ENCODE measurements at places on chromosomes 6 and 20.

DNA sequence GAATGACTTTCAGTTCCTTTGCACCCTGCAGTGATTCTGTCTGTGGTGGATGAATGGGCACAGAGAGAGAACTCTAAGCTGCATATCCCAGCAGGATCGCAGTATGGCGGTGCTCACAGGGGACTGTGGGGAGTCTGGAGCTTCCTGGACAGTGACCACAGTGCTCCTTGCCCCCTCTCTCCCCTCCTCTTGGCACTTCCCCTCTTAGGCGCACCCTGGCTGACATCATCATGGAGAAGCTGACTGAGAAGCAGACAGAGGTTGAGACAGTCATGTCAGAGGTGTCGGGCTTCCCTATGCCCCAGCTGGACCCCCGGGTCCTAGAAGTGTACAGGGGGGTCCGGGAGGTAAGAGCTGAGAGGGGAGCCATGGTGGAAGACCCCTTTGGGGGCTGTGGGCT lies 8.6 kb downstream of the BYSL start:
- DNase-seq: no peak

DNA sequence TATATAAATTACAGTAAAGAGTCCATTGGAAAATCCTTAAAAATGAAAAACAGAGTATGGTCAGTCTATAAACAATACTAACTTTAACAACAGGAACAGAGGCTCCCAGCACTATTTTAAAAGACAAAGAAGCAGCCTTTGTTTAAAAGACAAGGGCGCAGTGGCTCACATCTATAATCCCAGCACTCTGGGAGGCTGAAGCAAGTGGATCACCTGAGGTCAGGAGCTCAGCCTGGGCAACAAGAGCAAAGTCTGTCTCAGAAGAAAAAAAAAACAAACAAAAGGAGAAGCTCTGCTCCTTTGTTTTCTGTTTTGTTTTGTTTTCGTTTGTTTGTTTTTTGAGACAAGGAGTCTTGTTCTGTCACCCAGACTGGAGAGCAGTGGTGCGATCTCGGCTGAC lies 89.4 kb downstream of the DTNBP1 start:
- no peak for DNase-seq

DNA sequence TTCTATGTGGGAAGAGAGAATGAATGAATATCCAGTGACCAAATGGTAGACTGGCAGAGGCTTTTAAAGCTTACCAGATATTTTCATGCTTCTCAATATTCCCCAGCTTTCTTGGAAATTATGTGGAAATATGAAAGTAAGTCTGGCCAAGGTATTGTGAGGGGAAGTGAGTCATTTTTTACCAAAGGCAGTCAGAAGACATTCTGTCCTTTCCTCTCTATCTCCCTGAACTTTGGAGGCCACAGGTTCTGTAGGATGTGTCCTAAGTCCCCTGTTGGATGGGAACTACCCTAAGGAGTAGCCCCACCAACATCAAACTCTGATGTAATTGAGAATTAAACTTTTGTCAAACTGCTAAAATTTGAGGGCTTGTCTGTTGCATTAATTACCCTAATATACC lies 593.8 kb upstream of the NRSN1 start:
- no peak for DNase-seq

DNA sequence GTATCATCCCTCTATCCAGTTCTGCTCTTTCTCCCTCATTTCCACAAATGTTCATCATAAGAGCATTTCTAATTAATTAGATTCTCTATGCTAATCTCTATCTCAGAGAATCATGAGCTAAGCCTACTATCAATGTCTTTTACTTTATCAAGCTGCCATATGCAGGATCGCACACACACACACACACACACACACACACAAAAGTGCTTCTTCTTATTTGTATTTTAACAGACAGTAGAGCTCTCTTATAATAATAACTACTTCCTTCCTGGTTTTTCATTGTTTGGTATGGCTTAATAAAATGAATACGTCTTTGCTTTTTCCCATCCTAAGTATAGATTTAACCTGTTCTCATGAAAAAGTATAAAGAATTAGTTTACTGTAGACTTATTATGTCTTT lies 170.2 kb downstream of the HAO1 start:
- no peak for DNase-seq

GRCh38 chr6:158367816-158368215 lies 55.6 kb downstream of the TULP4 start:
- DNase-seq: no peak

DNA sequence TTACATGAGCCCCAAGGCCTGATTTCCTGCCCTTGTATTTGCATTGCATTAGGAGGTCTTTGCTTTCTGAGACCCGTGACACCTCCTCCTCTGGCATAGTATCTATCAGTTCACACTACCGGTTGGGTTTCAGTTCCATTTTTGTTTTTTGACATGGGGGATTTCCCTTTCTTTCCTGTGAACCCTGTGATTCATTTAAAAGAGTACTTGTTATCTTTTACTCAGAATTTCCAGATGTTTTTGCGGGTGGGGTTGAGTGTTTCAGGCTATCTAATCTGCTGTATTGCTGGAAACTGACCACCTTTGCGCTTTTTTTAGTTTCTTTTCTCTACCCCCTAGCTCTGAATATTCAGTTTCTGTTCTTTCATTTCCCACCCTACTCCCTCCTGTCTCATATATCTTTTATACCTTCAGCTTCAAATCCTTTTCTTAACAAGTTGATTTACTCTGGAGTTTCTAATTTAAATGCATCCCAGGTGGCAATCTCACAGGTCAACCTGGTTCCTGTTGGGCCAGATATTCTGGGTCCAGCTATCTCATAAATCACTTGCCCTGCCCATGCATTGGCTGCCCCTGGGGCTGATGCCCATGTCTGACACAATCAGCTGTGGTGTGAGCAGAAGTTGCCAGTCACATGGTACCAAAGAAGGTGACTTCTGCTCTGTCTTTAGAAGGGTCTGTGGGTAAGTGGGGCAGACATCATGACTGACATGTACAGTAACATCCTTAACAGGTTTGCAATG lies 14.3 kb upstream of the NCOA3 start:
- DNase-seq: no peak

GRCh38 chr6:8785223-8785622 lies 349.9 kb upstream of the SLC35B3 start:
- no peak for DNase-seq

DNA sequence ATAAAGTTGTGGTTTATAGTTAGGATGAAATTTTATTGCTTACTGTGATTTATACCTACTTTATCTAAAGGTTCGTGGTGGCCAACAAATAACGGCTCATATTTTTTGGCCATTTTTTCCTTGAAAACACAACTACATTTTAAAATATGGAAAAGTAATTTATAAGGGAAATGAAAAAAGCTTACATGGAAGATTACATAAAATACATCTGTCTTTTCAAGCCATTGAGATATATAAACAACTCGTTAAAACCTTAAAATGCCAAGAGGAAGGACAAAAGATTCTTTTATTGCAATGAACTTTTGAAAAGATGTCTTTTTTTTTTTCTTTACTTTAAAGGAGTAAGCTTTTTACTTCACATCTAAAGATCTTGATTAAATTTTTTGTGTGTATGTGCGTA lies 55.4 kb upstream of the EYA4 start:
- DNase-seq: no peak

DNA sequence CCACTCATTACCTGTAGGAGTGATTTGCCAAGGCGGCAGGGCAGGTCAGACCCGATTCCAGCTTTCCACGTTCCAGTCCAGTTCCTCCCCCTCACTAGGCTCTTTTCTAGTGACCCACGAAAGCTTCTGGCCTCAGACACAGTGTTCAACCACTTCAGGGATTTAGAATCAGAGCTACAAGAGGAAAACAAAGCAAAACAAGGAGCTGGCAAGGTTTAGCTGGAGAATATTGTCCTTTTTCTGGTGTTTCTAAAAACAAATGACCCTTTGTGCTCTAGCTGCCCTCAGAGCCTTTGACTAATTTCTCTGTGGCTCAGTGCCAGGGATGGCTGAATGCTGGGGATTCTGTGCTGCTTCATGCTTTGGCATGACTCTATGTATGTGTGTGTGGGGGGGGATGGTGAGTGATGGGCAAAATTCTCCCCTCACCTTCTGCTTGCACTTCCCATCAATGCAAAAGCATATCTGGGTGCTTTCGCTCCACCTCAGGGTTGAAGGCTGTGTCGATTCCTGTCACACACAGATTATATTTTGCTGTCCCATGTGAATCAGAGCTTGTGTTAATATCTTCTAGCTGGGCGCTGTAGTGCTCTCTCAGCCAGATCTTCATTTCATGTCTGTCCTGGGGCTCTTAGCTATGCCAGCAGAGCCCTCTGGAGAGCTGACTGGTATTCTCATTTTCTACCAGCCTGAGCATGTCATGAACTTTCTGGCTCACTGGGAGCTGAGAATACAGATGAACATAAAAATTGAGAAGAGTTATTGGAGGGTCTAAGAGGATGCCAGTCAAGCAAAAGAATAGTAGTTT lies 19.3 kb upstream of the NEDD9 start:
- DNase-seq: no peak

DNA sequence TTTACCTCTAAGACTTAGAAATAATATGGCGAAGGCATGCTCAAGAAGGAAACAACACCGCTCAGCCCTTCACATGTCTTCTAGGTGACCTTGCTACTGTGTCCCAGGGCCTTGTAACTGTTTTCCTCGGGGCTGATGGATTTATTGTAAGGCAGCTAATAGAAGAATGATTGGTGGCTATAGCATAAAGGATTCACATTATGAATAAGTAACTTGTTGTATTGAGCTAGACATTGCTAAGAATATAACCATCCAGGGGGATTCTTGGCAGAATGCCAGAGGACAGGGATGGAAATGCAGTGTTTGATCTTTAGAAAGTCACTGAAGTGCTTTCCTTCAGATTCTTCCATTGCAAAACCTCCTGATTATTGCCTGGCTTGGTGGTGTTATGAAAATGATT lies 54.9 kb downstream of the PLEKHG1 start:
- no peak for DNase-seq

DNA sequence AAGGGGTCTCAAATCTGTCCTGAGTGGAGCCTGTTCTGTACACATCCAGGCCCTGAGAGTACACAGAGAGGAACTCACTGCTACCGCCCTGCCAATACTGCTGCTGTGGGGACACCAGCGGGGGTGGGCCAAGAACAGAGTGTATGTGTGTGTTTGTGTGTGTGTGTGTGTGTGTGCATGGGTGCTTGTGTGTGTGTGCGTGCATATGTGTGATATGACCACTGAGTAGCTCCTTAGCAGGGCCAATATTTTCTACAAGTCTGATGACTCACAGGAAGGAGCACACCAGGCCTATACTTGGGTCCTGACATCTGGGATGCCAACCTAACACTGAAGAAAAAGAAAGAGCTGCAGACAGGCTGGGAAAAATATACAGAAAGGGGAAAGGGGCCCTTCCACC lies 1.4 kb downstream of the RAET1E start:
- no peak for DNase-seq

DNA sequence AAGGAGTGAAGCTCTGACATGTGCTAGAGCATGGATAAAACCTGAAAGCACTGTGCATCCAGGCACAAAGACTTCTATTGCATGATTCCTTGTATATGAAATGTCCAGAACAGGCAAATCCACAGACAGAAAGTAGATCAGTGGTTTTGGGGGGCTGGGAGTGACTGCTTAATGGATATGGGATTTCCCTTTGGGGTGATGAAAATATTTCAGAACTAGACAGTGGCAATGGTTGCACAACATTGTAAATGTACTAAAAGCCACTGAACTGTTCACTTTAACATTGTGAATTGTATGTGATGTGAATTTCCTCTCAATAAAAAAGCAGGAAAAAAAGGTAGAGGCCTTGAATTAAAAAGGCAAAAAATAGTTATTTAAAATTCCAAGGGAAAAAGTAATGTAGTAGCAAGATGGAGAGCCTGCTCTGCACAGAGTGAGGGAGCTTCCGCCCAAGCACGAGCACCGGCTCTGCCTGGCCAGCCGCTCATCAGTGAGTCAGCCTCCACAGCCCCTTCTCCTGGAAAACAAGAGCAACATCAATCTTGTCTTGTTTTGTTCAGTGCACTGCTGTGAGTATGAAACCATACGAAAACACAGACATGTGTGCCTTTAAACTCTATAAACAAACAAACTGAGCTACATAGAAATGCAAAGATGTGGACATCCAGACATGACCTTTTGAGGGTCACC lies 74.6 kb upstream of the THBS2 start:
- no peak for DNase-seq

- DNase-seq: no peak
Measured at GRCh38 chr6:52580905-52581304, 4.0 kb upstream of the TRAM2 start.

GRCh38 chr6:63348836-63349235 lies 29.1 kb upstream of the LGSN start:
- no peak for DNase-seq

DNA sequence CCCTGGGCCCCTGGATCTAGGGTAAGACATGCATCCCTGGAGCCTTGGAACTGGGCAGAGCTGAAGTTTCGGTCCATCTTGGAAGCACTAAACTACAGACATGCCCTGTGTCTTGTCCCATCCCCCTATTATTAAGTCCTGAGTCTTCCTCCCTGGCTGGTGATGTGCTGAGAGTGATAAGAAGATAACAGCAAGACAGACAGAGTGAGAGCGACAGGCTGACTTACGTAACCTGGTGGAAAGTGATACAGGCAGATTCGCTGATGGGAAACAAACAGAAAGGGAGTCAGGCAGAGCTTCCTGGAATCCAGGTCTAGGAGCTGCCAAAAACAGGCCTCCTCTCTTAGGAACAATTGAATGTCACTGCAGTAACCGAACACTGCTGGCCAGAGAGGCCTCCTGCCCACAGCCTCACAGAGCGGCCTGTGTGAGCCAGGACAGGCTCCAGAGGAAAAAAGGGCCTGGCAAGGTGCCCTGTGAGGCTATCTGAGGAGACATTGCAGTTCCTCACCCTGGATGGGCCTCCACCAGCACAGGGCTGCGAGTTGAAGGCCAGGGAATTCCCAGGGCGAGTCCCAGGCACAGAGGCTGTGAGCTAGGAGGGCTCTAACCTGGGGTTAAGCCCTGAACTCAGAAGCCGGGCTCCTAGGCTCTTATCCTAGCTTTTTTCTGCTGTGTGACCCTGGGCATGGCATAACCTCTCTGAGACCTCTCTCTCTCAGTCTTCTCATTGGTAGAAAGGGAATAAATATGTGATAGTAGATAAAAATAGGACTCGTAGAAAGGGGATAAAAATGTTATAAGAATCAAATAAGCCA lies 34.2 kb upstream of the B4GALT5 start:
- no peak for DNase-seq

- DNase-seq: no peak
Measured at GRCh38 chr20:61451953-61452352, 199.9 kb downstream of the CDH4 start.

Data from frontal cortex (tissue), 4 donors.